ENCODE measurements at places on chromosomes 1 and 21.

DNA sequence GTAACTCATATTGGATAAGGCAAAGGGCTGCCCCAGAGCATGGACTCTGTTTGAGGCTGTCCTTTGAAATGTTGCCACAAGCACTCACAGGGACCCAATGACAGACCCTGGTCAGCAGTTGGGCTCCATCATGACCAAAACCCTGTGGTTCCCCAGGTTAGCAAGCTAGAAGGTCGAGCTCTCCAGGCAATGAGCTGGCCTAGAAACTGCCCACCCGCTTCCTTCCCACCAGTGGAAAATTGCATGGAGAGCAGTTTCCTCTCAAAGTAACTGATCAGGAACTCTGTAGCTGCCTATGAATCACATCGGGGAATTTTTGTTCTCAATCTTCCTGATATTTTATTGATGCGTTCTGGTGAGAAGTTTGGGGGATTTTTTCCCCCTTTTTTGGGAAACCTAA lies 52.8 kb downstream of the FHAD1 start:
- DNase-seq: no peak

- no peak for DNase-seq
These were observed 11.0 kb downstream of the ETV3L start for GRCh38 chr1:157088607-157089006.

DNA sequence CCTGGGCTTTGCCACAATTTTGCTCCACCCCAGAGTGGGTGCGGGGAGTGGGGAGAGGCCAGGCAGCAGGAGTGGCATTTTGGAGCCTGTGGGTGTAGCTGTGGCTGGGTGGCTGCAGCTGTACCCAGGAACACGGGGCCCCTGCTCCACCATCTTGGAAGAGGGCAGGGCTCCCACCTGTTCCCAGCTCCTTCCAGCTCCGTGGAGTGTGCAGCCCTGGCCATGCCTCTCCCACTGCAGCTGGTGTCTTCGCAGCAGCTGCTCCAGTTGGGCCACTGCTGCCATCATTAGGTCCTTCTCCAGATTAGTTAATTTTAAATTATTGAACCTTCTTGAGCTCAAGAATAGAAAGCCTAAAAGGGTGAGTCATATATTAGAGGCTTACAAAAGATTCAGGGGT lies 17.6 kb downstream of the FAM20B start:
- no peak for DNase-seq

DNA sequence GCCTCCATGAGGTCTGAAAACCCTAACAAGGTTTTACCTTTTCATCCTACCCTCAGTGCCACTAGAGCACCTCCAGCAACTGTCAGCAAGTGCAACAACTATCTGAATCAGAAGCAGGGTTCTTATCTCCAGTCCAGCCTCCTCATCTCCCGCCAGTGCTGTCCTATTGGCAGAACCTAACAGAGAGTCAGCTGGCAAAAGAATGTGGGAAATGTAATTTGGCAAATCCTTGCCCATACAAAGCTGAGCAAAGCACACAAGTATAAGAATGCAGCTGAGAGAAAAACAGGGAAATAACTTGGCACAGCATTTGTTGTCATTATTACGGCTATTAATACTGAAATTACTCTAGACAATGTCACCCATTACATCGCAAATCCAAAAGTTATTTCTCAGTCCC lies 124.2 kb downstream of the ATP6V1G3 start:
- DNase-seq: no peak

- DNase-seq: no peak
These were observed 72.7 kb upstream of the ACTL8 start for GRCh38 chr1:17682400-17682799.

- DNase-seq: no peak
These were observed 4.1 kb downstream of the ADPRS start for GRCh38 chr1:36092798-36093185.

DNA sequence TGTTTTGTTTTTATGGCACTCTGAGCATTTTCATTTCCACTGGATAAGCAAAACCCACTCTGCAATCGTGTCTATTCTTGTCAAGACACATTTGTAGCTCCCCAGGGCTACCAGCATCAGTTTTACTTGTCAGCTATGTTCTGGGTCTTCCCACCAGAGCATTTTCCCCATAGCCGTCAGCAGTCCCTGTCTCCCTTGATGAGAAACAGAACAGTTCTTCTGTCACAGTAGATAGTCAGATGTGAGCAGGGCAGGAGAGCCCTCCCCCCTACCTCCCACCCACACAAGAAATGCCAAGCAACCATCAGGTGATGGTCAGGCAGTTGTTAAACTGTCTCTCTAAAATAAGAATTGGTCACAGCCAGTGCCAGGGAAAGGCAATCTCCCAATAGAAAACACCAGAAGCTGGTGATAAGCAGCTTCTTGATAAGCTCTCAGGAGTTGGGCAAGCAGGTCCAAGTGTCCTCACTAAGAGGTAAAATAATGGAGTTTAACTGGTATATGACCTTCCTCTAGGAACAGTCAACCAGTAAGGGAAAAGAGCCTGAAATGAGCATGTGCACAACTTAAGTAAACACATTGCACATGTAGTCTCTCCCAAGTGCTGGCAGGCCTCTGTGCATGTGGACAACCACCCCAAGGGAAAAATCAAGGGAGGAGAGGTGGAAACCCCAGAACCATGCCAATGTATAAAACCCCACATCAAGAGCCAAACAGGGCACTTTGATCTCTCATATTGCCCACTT lies 208.2 kb downstream of the S1PR1 start:
- peak; percentile 54 for DNase-seq

DNA sequence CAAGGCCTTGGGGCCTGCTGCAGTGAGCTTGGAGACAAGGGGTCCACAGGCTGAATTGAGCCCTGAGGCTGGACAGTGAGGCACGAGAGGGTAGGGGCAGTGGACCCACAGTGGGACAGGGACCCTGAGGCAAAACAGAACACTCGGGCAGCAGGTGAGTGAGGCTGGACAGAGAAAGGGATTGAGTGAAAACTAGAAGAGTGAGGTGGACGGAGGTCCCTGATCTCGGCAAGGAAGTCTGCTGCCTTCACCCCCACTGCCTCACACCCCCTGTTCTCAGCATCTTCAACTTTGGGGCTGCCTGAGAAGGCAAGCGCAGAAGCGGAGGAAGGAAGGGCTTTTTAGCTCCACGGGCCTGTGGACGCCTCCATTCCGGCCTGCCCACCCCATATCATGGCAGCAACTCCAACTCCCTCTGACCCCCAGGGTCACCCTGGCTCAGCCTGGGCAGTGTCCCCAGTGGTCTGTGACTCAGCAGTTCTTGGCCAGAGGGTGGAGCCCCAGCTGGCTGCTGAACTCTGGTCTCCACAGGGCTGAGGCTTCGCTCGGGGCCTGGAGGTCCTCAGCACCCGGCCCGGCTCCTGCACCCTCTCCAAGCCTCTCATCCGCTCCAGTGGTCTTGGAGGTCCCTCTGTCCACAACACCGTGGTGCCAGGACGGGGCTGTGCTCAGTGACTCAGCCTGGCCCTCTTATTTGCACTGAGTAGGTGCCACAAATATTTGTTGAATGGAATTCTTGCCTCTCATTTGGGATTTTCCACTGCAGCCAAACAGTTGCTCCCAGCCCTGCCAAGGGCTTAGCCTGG lies 60.0 kb upstream of the EPS8L3 start:
- DNase-seq: no peak

DNA sequence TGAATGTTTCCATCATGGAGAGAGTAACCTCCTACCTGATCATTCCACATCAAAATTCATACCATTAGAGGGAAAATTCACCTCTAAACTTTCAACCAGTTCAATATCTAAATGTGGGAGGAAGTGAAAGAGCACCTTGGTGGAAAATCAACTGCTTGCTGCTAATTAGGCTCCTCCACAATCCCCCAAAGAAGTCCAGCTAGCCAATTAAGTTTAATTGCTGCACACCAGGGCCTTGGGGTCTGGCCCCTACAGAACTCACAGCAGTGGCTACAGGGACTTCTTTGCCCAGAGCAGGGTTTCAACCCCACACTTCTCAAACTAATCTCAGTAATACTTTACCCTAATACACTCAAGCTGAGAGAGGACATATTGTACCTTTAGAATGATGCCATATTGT lies 62.1 kb downstream of the RGS21 start:
- DNase-seq: no peak

DNA sequence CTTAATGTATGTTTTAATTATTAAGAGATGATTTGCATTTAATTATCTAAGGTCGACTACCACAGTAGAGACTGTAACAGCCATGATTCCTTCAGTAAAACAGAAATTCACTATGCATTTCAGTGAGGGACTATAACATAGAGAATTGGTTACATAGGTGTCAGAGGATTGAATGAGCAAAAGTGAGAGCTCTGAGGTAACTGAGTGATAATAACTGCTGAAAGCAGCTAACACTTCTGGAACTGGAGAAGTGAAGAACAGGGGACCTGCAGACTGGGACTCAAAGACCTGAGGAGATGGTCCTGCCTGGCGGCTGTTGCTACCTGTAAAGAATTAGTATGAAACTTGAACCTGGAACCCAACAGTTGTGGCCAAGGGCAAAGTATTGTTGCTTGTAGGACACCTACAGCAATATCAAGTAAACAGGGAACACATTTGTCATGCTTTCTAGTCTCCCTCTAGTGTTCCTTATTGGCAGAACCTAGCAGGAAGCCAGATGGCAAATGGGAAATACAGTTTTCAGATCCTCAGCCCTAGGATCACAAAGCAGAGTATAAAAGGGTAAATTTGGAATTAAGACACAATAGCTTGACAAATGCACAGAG lies 110.6 kb downstream of the HS2ST1 start:
- peak; percentile 37 for DNase-seq

- no peak for DNase-seq
These were observed 690 bp downstream of the C1orf216 start for GRCh38 chr1:35717911-35718476.

DNA sequence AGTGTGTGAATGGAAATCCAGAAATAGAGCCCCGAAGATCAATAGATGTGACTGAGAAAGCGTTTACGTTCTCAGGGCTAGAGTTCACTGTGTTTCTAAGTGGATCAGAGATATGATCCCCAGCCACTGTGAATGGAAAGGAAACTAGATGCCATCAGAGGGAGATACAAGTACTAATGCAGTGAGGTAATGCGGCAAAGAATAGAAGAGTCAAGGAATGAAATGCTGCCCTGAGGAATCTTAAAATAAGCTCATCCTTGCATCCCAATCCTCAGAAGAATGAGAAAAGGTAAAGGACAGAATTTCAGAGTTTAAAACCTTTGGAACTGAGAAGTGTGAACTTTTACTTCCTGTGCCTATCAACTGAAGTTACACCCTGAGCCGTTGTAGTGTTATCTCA lies 165.5 kb upstream of the ESRRG start:
- DNase-seq: no peak

- no peak for DNase-seq
These were observed 1.4 kb downstream of the WDTC1 start for GRCh38 chr1:27235827-27236226.

- DNase-seq: no peak
These were observed 3.1 kb upstream of the HUNK start for GRCh38 chr21:31869750-31870149.

DNA sequence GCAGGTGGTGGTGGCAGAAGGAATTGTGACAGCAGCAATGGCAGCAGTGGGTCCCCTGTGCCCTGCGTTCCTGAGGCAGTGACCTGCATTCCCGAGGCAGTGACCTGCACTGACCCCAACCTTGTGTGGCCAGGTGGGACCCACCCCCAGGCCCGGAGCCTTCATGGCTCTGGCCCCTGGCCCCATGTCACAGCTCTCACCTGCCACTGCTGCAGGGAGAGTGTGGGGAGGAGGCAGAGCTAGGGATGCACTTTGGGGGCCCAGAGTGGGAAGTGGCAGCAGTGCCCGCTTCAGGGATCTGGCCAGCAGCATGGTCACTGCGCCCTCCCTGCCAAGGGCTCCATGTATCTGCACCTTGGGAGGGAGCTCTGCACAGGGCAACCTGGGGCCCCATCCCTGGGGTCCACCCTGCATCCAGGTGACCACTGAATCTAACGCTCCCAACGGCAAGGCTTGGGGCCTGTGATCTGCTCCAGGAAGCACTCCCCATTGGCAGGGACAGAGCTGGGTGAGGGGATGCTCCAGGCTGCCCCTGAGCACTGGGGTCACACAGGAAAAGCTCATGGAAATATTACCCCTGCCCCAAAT lies 618.6 kb downstream of the RWDD3 start:
- no peak for DNase-seq

DNA sequence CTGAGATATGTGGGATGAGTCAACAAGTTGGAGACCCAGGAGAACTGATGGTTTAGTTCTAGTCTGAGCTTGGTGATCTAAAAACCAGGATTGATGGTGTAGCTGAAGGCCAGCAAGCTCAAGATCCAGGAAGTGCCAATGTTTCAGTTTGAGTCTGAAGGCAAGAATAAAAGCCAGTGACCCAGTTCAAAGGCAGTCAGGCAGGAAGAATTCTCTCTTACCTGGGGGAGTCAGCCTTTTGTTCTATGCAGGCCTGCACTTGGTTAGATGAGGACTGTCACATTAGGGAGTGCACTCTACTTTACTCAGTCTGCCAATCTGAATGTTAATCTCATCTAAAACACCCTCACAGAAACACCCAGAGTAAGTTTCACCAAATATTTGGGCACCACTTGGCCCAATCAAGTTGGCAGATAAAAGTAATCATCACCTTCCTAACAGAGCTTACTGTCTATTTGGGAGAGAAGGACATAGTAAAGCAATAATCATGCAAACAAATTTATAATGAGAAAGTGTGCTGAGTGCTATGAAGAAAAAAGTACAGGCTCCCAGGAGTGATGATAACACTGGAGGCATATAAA lies 63.4 kb downstream of the TSEN15 start:
- no peak for DNase-seq

DNA sequence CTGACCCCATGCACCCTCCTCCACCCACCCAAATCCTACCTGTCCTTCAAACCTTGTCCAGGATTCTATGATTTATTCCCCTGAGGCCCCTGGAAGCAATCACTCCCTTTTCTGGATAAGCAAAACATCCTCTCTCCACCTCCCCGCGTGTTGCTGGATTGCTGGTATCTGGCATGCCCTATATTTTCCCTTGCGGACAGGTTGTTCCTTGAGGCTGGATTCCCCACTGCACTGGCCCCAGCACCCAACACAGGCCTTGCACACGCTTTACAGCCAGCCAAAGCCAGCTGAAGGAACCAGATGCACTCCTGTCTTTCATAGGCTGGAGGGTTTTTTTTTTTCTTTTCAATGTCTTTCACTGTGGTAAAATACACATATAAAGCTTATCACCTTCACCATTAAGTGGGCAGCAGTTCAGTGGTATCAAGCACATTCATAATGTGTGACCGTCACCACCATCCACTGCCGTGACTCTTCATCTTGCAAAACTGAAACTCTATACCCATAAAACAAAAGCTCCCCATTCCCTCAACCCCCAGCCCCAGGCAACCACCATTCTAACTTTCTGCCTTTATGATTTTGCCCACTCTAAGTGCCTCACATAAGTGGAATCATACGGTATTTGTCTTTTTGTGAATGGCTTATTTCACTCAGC lies 50.9 kb downstream of the TOR1AIP2 start:
- DNase-seq: no peak
